ENCODE measurements at places on chromosomes 13 and 19.

GRCh38 chr19:31595521-31595920 is 246.3 kb upstream of the TSHZ3 start:
- no peak for DNase-seq

GRCh38 chr13:99693852-99694611 is 192.8 kb downstream of the TM9SF2 start:
- no peak for DNase-seq

- DNase-seq, result no peak
Measured at GRCh38 chr19:1396768-1397679, 4.3 kb downstream of the GAMT start.

GRCh38 chr13:26048741-26049140 is 3.1 kb downstream of the SHISA2 start:
- no peak for DNase-seq

DNA sequence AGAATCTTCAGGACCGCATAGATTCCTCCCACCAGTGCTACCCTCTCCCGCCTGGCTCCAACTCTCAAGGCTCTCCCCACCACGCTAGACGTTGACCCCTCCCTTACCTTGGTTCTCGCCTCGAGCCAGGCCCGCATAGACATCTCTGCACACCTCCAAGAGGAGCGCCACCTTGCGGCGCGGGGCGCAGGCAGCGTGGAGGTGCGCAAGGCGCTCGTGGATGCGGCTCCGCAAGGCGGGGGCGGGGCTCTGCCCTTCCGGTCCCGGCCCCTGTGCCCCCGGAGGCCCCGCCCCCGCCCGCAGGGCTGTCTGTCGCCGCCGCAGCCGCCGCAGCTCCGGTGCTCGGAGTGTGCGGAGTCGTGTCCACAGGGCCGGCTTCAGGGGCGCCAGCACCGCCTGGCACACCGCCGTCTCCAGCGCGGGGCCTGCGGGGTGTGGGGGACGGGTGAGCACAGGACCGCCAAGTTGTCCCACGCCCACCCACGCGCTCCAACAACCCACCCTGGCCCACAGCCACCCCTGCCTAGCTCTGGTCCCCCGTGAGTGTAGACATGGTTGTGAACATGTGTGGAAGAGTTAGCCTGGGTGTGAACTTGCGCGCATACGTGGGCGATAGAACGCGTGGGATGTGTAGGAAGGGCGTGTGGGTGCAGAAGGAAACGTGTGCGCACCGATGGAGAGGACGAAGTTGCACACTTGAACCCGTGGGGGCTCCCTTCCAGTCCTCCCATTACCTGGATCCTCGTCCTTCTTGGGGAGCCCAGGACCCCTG is 8.1 kb downstream of the RINL start:
- DNase-seq, result no peak

- DNase-seq, result no peak
Measured at GRCh38 chr19:12773571-12773970, 1.8 kb downstream of the HOOK2 start.

DNA sequence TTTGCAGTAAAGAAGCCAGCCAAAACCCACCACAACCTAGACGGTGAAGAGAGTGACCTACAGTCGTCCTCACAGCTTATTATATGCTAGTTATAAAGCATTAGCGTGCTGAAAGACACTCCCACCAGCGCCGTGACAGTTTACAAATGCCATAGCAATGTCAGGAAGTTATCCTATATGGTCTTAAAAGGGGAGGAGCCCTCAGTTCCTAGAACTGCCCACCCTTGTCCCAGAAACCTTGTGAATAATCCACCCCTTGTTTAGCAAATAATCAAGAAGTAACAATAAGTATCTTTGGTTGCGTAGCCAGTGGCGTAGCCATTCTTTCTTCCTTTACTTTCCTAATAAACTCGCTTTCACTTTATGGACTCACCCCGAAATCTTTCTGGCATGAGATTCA is 227.9 kb upstream of the ARGLU1 start:
- DNase-seq, result no peak

GRCh38 chr13:80203496-80203895 is 137.4 kb downstream of the SPRY2 start:
- DNase-seq, result no peak

- DNase-seq, result peak; percentile 79
Measured at GRCh38 chr13:74243637-74244526, 109.7 kb upstream of the KLF12 start.

- DNase-seq, result peak; percentile 73
Measured at GRCh38 chr13:110400786-110401533, 93.9 kb downstream of the COL4A2 start.

DNA sequence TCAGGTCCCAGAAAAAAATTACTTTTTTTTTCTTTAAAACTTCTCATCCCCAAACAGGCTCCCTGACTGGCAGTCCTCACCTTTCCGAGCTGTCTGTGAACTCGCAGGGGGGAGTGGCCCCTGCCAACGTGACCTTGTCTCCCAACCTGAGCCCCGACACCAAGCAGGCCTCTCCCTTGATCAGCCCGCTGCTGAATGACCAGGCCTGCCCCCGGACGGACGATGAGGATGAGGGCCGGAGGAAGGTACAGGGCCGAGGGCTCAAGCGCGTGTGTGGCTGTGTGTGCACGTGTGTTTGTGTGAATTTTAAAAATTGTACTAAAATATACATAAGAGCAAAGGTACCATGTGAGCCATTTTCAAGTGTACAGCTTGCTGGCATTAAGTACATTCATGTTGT is 167.6 kb downstream of the STK24 start:
- DNase-seq, result no peak

- DNase-seq, result no peak
Measured at GRCh38 chr13:20426766-20427448, 98.8 kb downstream of the CRYL1 start.

DNA sequence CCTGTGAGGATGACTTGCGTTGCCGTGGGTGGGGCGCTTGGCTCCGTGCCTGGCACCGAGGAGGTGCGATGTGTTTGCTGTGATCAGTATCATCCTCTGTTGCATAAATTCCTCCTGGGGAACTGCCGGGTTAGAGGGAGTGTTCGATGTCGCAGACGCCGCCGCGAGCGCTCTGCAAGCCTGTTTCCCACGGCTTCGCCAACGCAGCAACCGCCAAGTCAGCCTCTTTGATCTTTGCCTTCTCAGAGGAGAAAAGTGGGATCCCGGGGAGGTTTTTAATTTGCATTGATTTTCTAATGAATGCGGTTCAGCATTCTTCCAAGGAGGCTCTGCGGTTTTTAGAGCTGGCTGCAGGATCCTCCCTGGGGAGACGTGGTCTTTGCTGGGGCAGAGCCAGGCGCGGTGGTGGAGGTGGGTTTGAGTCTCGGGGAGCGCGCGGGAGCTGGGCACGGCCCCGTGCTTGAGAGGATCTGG is 7.6 kb downstream of the GPR32 start:
- DNase-seq, result no peak

GRCh38 chr13:90793261-90793820 is 554.1 kb upstream of the MIR17HG start:
- peak; percentile 81 for DNase-seq

DNA sequence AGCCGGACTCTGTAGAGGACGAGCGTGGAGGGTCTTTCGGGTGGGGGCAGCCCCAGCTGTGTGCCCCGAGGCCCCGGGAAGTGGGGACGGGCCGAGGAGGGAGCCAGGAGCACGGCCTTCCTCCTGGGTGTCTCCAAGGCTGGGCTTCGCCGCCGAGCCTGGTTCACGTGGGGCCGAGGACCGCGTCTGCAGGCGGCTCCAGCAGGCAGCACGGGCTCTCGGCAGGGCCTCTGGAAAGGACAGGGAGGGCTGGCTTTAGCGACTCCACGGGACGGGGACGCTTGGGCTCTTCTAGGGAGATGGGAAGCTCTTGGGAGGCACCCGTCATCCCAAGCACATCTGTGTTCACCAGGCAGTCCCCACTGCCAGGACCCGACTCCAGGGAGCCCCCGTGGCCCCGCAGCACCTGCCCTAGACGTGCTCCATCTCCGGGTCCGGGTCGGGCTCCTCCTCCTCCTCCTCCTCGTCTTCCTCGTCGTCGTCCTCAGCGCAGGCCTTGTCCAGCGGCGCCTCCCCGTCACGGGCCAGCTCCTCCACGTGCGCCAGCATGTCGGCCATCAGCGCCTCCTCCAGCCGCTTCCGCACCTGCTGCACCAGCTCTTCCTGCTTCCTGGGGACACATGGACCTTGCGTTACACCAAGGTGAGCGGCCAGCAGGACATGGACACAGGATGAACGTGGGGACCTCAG is 9.9 kb upstream of the MEX3D start:
- no peak for DNase-seq

DNA sequence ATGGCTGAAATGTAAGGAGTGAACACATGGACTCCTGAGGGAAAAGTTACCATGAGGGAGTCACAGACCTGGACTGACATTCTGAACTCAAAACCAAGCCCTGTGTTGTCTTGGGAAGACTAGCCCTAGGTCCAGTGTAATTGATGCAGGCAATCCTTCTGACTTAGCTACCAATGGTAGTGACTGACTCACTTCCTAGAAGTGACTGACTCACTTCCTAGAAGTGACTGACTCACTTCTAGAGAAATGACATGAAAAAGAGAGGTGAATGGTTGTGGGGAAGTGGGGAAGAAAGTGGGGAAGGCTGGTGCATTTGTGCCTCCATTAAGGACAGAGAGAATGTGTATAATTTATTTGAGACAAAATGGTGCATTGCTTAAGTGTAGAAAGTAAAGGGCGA is 49.9 kb downstream of the EDNRB start:
- DNase-seq, result no peak

DNA sequence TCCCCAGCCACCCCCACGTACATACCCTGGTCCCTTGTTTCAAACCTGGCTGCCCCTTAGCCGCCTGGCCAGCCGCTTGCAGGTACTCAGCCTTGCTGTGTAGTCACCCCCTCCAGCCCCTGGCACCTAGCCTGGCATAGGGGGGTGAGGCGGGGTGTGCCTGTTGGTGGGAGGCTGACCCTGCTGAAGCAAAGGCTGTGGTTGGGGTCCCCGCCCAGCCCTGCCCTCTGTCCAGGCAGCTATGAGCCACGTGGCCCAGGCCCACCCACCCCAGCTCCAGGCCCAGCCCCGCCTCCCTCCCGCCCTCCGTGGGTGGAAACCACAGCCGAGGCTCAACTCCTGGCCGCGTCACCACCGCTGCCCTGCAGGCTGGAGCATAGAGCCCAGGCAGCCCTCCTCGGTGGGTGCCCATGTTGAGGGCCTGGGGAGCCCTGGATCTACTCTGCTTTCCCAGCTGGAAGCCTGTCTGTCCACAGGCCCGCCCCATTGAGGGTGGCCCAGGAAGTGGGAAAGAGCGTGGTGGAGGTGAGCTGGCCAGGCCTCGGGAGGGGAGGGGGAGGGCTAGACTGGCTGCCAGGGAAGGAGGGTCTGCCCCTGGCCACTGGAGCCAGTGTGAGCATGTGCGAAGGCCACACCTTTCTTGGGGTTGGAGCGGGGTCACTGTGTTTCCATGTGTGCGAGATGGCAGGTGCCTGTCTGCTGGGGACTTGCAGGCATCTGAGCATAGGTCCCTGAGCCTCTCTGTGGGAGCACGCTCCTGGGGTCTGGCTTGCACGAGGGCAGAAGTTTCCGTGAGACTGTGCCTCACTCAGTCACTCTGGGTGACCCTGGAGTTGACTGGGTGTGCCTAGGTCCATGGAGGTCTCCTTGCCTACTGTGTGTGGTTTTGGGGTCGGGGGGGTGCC is 31.0 kb downstream of the PAK4 start:
- peak; percentile 20 for DNase-seq

GRCh38 chr19:53868892-53869804 is 1.5 kb downstream of the MYADM start:
- DNase-seq, result peak; percentile 78

- DNase-seq, result no peak
Measured at GRCh38 chr13:45373162-45373547, 32.2 kb upstream of the TPT1 start.

GRCh38 chr13:113091891-113092775 is 13.5 kb upstream of the F7 start:
- DNase-seq, result no peak

- no peak for DNase-seq
Measured at GRCh38 chr13:97435323-97435722, 1.4 kb downstream of the RAP2A start.

GRCh38 chr13:22316494-22317025 is 645.7 kb downstream of the FGF9 start:
- DNase-seq, result no peak

- DNase-seq, result no peak
Measured at GRCh38 chr19:42246922-42247639, 4.7 kb upstream of the GSK3A start.

DNA sequence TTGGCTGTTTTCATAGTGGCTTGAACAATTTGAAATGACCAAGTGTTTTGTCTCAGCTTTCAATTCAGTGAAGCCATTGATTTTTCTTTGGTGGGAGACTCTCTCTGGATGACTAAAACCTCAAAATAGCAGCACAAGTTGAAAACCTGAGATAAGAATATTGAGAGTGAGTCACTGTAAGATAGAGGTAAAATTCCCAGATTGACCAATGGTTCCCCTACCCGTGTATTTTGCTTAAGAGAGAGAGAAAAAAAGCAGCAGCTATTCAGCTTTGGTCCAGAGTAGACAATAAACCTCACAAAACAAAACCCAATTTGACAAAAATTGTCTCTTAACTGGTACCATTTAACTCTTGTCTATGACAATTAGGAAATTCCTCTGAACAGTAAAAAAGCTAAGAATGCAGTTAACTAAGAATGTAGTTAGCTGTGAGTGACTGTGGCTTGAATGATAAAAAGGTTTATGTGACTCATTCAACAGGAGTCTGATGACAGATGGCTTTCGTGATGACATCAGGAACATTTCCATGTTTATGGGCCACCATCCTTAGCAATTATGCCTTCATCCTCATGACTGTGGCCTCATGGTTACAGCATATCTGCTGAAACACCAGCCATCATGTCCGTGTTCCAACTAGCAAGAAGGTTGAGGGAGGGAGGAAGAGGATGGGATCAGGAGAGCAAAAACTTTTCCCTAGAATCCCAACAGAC is 356.9 kb downstream of the NDFIP2 start:
- peak; percentile 81 for DNase-seq

- peak; percentile 98 for DNase-seq
Measured at GRCh38 chr19:2540646-2541454, 64.9 kb downstream of the GADD45B start.

DNA sequence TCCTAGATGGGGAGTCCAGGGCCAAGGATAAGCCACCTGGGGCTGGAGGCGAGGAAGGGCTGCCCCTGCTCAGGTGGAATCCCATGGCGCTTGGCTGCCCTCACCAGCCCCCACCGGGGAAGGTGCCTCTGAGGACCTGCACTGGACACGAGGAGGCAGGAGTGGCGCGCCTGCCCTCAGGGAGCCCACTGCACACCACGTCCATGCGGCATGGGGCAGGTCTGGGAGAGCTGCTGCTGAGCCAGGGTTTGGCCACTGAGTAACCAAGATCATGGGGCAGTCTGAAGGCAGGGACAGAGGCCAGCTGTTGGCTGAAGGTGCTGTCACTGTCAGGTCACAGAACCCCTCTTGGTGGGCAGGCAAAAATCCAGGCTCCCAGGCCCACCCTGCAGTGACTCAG is 25.9 kb downstream of the ELAVL1 start:
- DNase-seq, result no peak

DNA sequence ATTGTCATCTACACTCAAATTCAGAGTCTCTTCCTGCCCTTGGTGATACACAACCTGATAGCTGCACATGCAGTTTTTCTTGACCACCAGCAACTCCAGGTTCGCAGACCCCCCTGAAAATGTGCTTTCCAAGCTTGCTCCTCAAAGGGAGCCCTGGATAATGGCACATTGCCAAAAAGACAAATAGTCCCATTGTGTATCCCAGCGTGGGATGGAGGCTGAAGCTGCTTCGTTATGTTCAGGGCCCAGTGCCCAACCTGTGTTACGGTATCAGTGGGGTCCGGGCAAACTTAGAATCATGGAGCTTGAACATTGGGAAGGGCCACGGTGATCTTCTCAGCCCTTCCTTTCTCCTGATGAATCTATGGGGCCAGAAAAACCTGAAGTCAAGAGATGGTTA is 173.0 kb downstream of the TEX29 start:
- DNase-seq, result no peak

Measured in astrocyte (in vitro differentiated cells and primary cell).